ENCODE measurements at places on chromosomes 7 and 10.

- no peak for DNase-seq
Measured at GRCh38 chr7:27176962-27177794, 3.1 kb upstream of the HOXA10 start.

DNA sequence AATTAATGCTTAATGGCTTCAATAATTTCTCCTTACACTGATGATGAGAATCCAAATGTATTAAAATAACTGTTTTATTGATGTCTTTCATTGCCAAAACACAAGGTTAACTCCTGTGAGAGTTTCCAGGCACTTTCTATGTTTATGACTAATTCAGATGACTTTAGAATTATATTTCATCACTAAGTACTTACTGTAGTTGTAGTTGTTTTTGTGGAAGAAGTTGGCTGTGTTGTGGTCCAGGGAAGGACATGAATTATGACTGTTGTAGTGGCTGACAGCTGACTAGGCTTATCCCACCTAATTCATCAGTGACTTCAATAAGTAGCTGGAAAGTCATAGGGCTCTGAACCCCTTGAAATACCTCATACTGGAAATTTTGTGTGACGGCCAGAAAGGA, 254.8 kb downstream of the HGF start:
- peak; percentile 27 for DNase-seq

GRCh38 chr10:33703501-33704213, 369.2 kb upstream of the NRP1 start:
- DNase-seq, result peak; percentile 79

DNA sequence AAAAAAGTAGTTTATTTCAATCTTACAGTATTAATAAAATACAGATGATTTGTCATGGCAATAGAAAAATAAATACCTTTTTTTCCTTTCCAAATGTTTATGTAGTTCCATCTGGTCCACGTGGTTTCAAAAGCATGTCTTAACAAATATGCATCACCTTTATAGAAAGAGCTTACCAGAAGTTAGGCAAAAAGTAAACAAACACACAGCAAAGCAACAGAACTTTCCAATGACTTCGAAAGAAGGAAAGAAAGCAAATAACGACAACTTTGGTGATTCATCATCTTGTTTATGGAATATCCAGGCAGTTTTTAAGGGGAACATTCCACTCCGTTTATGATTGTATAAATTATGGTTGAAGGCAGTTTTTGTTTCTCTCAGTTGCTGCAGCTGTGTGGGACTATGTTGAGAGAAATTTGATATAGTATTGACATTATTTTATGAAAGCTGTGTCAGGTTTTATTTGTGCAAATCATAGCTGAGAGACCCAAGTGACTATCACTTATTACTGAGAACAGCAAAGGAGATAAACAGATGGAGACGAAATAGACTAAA, 203.1 kb downstream of the CDC14C start:
- DNase-seq, result no peak

GRCh38 chr7:13991791-13992595, 2.5 kb upstream of the ETV1 start:
- no peak for DNase-seq

DNA sequence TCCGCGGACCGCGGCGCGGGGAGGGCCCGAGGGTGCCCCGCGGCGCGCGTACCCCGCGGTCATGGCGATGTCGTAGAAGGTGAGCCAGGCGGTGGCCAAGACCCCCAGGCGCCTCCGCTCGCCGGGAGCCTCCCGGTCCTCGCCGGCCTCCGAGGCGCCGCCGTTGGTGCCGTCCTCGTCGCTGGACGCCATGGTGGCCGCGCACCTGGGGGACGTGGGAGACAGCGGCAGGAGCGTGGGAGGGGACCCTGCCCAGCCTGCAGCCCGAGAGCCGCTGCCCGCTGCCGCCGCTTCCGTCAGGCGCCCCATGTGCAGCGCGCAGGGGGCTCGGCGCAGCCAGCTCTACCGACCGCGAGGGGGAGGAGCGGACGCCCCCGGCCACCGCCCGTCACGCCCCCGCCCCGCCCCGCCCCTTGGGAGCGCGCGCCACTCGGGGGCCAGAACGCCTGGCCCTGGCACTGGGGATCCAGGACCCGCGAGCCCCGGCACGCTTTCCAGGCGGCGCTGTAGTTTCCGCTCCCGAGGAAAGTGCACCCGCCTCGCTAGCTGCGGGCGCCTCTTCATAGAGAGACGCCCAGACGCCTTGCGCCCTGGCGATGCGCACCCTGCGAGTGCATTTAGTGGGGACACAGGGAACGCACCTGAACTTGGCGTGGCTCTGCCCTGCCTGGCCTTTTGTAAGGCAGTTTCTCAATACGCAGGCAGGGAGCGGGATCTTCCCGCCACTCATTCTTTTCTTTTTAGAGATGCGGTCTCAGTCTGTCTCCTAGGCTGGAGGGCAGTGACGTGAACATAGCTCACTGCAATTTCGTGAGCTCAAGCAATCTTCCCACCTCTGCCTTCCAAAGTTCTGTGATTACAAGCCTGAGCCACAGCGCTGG, at the start of gene HACD1:
HACD1 (minus strand) TSS at position 344 of the 881 bp plus-strand sequence; CDS start at position 309, 35 bp downstream.
- peak; percentile 78 for DNase-seq

DNA sequence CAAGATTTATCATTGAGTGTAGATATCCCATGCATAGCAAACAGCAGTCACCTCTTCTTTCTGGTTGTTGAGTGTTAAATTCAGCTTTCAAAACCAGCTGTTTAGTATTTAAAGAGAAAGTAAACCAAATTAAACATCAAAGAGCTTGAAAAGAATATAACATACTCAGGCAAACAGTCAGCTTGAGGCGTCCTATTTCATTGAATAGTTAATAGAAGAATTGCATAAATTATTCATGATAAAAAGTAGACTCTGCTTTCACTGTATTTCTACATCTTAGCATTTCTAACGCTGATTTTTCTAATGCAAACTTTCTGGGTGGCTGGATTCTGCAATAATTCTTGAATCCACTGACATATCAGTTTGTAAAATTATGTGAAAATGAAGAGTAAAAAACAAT, 464.5 kb upstream of the LRRN3 start:
- DNase-seq, result no peak

GRCh38 chr10:79411546-79412495, 33.6 kb downstream of the ZCCHC24 start:
- DNase-seq, result no peak

DNA sequence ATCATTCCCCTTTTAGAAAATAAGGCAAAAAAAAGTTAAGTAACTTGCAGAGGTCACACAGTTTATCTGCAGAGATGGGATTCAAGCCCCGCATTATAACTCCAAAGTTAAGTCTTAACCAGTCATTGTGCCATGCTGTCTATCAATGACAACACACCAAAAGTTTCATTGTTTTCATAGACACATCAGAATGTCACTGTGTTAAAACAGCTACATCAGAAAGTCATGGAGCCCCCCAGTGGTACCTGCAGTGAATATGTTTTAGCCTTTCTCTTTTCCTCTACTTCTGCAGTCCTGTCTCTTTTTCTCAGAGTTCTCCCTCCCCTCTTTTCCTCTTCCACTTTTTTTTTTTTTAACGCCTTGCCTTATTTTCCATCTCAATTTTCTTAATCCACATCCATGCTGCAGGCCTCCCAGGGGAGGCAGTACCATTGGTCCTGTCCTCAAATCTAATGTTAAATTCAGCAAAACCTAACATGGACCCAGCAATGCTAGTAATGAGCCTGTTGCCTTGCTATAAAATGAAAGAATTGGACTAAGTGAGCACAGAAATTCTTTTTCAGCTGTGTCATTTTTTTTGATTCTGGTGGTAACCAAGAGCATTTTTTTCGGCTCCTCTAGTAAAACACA, 3.8 kb upstream of the NRCAM start:
- DNase-seq, result peak; percentile 40

- DNase-seq, result no peak
Measured at GRCh38 chr7:35492451-35493175, 202.3 kb downstream of the HERPUD2 start.

DNA sequence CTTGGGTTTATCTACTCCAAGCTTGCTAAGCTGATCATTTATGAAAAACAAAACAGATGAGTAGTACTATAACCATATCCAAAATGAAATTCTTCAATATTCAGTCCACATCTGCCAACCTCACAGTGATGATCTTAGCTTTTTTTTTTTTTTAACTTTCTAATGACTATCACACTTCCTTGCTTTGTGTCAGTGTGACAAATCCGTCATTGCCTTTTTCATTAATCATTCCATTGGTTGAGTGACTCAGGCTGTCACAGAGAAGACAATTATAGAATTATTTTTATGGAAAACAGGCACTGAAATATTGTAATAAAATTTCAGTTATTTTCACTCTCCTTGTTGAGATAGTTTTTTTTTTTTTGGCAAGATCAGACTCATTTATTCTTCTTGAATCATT, 70.7 kb downstream of the CPVL start:
- peak; percentile 57 for DNase-seq

GRCh38 chr10:62719061-62719460, 85.5 kb upstream of the ADO start:
- no peak for DNase-seq

- DNase-seq, result no peak
Measured at GRCh38 chr7:5231116-5231515, 41.1 kb downstream of the WIPI2 start.

DNA sequence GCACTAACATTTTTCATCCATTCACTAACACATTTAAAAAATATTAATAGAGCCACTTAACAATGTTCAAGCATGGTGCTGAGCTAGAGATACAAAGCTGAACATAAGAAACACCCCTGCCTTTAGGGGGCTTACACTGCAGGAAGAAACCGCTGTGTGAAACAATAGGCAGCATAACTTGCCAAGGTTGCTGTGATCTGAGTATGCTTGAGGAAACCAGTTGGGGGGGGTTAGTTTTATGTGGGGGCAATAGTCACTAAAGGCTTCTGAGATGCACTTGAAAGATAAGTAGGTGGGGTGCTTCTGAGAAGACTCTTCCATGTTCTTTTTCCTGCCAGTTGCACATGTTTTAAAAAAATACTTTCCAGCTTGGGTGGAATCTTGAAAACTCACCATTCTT, 2.8 kb downstream of the RBM17 start:
- no peak for DNase-seq

DNA sequence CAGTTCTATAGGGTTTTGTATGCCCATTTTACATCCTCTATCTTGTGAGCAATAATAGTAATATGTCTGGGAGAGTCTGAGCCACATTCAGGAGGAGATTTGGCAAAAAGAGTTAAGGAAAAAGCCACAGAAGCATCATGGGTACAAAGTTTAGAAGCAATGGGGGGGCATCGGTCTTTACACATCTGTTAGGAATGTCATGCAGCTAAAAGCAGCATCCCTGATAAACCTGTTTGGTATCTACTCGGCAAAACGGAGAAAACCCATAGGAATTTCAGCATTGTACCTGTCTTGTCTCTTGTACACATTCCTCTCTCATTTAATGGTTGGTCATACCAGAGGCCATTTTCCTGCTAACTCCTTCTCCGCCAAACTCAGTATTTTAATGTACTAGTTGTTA, 12.5 kb upstream of the HERPUD2 start:
- DNase-seq, result peak; percentile 50

GRCh38 chr7:82049442-82049841, 279.6 kb upstream of the HGF start:
- no peak for DNase-seq

GRCh38 chr10:62506371-62506770, 132.2 kb downstream of the ZNF365 start:
- DNase-seq, result no peak

DNA sequence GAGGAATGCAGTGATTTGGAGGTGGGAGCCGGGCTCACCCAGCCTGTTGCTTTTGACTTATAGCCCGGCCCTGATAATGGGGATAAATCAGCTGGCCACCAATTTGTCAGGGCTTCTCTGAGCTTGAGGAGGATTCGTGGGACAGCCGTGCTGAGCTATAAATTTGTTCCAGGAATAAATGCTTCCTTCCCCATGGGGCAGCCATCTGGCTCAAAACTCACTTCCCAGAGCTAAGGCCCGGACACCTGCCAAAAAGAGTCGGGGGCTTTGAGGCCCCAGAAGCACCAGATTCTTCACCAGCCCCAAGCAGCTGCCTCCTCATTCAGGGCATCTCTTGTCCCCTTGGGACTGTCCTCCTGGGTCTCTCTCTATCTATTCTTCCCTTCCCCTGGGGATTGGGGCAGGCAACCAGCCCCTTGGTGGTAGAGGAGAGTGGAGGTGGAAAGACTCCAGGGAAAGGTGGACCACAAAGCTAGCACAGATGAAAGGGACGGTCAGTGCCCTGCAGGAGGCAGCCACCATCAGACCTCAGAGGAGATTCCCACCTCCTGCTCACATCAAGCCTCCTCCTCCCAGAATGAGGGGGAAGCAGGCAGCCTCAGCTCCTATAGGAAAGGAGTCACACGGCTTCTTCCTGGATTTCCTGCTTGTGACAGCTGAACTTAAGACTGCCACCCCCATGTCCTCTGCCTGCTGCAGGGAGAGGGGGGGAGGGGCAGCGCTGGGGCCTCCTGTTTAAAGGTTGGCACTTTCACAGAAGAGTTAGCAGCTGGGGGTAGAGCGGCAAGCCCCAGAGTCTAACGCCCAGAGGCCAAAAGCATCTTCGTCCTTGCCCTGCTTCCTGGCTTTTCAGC, 44.2 kb upstream of the LRRC4 start:
- DNase-seq, result no peak

DNA sequence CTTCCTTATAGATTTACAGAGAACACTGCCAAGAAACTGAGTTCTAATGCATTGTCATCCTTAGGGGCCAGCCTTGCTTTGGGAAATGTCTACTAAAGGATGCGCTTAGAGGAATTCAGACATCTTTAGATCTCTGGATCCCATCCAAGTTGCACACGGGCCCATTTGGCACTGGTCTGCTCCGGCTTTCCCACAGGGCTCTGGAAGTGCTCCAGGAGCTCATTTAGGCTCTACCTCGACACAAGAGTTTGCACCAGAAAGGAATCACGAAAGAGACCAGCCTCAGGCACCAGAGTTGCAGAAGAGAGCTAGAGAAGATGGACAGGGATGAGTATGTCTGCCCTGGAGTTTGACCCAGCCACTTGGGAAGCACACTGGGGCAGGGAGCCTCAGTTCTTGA, 150.1 kb upstream of the TMEM72 start:
- peak; percentile 81 for DNase-seq

DNA sequence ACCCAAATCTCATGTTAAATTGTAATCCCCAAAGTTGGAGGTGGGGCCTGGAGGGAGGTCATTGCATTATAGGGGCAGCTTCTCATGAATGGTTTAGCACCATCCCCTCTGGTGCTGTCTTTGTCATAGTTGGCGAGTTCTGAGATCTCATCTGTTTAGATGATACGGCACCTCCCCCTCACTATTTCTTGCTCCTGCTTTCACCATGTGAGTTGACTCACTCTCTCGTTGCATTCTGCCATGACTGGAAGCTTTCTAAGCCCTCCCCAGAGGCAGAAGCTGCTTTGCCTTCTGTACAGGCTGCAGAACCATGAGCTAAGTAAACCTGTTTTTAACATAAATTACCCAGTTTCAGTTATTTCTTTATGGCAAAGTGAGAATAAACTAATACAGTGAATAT, 18.9 kb upstream of the ZNF138 start:
- no peak for DNase-seq

- DNase-seq, result peak; percentile 89
Measured at GRCh38 chr7:1567049-1567771, 2.6 kb downstream of the PSMG3 start.

- DNase-seq, result no peak
Measured at GRCh38 chr10:49508654-49509053, 30.3 kb downstream of the ERCC6 start.

- DNase-seq, result no peak
Measured at GRCh38 chr7:157469181-157470016, 132.6 kb downstream of the DNAJB6 start.

Measured in fibroblast of skin of scalp (primary cell).